ENCODE measurements at places on chromosomes 4 and X.

- DNase-seq, result no peak
These were observed 326.9 kb downstream of the NAF1 start for GRCh38 chr4:162839814-162840213.

GRCh38 chr4:90069151-90069550 lies 58.0 kb upstream of the CCSER1 start:
- DNase-seq, result no peak

DNA sequence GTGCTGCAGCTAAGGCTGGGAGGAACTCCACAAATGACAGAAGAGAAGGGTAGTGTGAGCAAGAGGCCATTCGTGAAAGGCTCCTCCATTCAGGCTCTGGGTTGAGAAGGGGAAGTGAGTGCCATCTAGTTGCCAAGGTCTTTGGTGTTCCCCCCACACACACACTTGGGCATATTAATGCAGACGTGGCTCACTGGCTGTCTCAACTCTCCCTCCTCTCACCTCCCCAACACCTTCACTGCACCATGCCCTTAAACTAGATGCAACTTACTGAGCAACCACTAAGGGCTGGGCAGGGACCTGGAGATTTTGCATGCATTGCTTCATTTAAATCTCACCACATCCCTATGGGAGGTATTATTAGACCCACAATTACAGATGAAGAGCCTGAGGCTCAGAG lies 8.7 kb downstream of the CLRN2 start:
- DNase-seq, result no peak

DNA sequence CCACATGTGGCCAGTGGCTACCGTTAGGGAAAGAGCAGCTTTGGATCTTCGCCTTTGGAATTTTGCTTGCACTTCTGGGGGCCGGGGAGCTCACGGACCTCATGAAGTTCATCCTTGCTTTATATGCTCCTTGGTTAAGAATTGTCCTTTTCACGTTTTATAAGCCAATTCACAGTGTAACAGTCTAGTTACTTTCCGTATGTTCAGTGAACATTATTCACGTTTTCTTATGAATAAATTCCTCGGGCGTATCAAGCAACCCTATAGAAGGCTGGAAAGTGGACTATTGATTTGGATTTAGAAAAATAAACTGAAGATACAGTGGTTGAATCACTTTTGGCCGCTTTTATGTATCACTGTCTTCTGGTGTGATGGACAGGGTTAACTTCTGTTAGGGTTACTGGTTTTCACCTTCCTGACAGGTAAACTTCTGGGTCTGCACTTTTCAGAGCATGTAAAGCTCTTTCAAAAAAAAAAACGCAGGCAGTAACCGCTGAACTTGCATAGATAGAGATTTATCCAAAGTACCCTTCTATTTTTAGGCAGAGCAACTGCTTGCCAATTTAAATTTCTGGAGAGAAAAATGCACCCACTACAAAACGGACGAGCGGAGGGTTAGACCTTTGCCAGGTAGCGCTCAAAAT lies 569 bp upstream of the PDLIM5 start:
- no peak for DNase-seq
